RCC 7860 (cell line): ENCODE measurements at places on chromosomes 12 and 14.

- no peak for DNase-seq
These were observed 25.0 kb upstream of the HSPB8 start for GRCh38 chr12:119153477-119154434.

GRCh38 chr12:14408208-14408607 is 42.7 kb downstream of the ATF7IP start:
- DNase-seq: no peak

- no peak for DNase-seq
These were observed 256.6 kb downstream of the NAV3 start for GRCh38 chr12:78087363-78087675.

- DNase-seq: no peak
These were observed 26.8 kb downstream of the IFT43 start for GRCh38 chr14:76012354-76012753.

DNA sequence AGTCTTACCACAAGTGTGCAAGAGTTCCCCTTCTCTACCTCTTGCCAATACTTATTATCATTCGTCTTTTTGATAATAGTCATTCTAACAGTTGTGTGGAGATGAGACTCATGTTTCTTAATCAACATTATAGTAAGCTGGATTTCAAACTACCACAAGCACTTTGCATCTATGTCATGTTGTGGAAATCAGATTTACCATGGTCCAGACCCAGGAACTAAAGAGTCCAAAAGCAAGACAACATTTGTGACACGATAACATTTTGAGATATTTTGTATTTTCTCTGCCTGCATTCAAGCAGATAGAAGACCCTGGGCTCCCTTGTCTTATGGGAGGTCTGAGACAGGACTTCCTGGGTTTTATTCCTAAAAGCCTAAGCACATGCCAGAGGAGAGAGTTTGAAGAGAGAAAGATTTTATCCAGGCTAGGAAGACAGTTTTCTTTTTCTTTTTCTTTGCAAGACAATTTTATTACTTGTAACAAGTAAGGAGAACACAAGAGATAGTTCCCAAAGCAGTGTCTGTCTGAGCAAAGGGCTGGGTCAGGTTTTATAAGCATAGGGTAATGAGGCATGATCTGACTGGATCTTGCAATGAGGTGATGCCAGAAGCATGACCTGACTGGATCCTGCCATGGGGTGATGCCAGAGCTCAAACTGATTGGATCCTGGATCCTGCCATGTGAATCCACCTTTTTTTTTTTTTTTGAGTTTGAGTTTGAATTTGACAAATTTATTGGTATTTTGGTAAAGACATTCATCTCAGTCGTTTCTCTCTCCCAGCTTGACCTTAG is 180.5 kb upstream of the HMGA2 start:
- no peak for DNase-seq

- no peak for DNase-seq
These were observed 2.1 kb downstream of the PLD4 start for GRCh38 chr14:104926619-104927431.

DNA sequence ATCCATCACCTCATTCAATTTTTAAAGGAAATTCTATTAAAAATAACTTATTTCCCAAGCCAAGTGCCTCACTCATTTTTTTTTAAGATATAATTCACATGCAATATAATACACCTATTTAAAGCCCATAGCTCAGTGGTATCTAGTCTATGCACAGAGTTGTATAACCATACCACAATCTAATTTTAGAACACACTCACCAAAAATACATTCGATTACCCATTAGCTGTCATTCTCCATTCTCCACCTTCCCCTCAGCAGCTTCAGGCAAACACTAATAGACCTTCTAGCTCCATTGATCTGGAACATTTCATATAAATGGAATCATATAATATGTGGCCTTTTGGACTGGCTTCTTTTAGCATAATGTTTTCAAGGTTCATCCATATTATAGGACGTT is 49.5 kb downstream of the CLMN start:
- DNase-seq: no peak

- DNase-seq: no peak
These were observed 21.4 kb downstream of the KLRF2 start for GRCh38 chr12:9902539-9903228.

- no peak for DNase-seq
These were observed 23.1 kb downstream of the PRIMA1 start for GRCh38 chr14:93765155-93765554.

DNA sequence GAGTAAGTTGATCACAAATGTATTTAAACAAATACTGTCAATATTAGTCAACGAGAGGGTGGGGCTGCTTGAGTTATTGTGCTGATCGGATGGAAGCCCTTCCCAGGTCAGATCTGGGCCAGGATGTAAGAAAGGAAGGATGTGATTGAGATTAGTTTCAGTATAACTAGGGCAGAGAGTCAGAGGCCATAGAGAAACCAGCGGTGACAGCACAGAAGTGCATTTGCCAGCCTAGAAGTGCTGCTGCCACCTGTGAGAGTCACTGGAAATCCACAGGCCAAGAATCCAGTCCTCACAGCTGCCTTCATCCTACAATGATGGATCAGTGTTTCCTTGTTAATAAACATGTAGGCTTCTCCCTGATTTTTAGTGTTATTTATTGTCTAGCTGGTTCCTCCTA is 9.8 kb upstream of the FERMT2 start:
- DNase-seq: no peak

DNA sequence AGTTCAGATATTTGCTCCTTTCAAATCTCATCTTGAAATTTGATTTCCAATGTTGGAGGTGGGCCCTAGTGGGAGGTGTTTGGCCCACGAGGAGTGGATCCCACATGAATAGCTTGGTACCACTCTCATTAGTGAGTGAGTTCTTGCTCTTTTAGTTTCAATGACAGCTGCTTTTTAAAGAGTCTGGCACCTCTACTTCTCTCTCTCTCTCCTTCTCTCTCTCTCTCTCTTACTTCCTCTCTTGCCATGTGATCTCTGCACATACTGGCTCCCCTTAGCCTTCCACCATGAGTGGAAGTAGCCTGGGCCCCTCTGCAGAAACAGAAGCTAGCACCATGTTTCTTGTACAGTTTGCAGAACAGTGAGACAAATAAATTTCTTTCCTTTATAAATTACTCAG is 25.1 kb downstream of the GPR65 start:
- DNase-seq: no peak

GRCh38 chr12:124109760-124110159 is 136.7 kb downstream of the ZNF664 start:
- peak; percentile 8 for DNase-seq

DNA sequence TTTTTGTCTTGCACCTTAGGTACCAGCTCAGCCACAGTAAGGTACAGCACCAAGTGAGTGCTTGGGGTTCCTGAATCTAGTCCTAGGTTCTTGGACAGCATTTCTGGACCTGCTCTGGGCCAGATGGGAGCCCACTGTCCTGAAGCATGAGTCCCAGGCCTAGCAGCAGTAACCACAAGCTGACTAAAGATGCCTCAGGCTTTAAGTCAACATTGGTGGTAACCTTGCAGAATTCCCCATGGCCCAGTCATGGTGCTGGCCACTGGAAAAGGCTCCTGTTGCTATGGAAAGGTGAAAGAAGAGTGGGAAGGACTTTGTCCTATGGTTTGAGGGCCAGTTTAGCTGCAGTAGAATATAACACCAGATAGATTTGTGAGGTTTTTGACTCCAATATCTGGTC is 86.9 kb upstream of the CLEC14A start:
- peak; percentile 72 for DNase-seq

GRCh38 chr12:50971946-50972345 is 19.6 kb downstream of the HIGD1C start:
- no peak for DNase-seq

DNA sequence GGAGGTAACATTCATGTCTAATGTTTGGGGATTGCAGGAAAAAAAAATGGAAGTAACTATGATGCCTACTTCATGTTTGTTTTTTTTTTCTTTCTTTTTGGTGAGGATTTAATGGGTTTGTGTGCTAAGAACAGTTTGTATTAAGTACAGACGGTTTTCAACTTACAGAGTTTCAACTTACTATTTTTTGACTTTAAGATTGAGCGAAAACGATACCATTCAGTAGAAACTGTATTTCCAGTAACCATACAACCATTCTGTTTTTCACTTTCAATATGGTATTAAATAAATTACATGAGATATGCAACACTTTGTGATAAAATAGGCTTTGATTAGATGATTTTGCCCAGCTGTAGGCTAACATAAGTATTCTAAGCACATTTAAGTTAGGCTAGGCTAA is 10.4 kb downstream of the TECPR2 start:
- DNase-seq: no peak

- no peak for DNase-seq
These were observed 2.9 kb downstream of the SMUG1 start for GRCh38 chr12:54185919-54186318.

GRCh38 chr12:21809100-21809499 is 34.6 kb upstream of the KCNJ8 start:
- DNase-seq: no peak

GRCh38 chr12:128069359-128069997 is 197.5 kb upstream of the TMEM132C start:
- peak; percentile 32 for DNase-seq

- no peak for DNase-seq
These were observed 10.3 kb downstream of the WASHC3 start for GRCh38 chr12:102051431-102051965.

DNA sequence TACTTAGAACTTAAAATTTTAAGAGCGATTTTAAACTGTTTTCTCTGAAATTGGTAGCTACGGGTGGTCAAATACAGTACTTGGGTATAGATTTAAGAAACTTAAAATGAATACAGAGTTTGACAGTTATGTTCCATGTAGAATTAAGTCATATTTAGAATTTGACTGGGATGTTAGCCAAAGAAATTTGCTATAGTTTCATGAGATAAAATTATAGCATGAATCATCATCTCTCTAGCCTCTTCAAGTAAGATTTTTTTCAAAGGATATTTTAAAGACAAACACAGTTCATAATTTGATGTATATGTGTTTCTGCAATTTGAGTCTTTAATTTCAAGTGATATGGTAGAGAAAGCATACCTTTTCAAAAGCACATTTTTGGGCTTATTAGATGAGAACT is 41.0 kb downstream of the ZCRB1 start:
- DNase-seq: no peak

DNA sequence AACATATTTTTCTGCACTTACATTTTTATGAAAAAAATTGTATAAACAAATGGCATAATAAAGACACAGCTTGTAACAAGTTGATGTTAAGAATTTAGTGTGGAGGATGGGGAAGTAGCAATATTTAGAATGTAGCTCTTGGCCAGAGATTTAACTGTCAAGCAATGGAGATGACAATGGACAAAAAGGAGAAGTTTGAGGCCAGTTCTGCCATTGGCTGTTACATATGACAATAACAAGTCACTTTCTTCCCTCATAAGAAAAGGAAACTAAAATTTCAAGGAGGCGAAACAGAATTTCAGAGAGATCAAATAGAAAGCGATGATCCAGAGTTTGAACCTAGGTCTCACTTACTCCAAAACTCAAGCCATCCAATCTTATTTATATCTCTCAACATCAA is 122.8 kb upstream of the CCDC175 start:
- DNase-seq: no peak

- DNase-seq: peak; percentile 97
These were observed 472.0 kb upstream of the TBX3 start for GRCh38 chr12:115155665-115156645.

GRCh38 chr12:75564852-75565251 is 53.4 kb upstream of the KRR1 start:
- no peak for DNase-seq

DNA sequence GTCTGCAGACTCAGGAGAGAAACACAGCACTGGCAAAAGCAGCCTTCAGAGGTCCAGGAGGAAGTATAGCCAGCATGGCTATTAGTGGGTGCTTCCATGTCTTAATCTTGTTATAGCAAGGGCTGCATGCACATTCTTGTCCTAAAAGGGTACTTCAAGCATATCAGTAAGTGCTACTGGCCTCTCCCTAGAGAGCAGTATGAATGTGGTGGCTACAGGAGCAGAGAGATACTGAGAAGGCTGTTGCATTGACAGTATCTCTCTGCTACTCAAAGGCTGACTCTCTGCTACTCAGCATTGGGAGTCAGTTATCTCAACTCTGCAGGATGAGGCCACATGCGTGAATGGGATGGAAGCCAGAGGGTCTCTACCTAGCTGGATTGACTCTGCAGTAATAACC is 2.0 kb downstream of the GARIN6 start:
- no peak for DNase-seq

GRCh38 chr12:45655743-45656142 is 73.8 kb upstream of the ARID2 start:
- no peak for DNase-seq

DNA sequence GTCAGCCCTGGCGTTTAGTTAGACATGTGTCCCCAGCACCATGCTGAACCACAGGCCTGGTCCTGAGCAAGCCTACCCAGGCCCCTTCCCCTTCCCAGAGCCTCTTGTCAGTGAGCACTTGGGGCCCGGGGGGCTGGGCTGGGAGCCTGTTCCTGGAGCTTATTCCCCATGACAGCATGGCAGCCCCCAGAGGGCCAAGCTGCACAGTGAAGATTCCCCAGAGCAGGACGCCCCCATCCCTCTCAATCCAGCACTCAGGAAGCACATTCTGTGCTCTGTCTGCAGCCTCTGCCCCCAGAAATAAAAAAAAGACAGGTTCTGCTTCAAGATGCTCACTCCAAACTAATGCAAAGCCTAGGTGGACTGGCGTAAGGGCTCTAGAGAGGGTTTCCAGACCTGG is 117.3 kb downstream of the LGMN start:
- DNase-seq: no peak

DNA sequence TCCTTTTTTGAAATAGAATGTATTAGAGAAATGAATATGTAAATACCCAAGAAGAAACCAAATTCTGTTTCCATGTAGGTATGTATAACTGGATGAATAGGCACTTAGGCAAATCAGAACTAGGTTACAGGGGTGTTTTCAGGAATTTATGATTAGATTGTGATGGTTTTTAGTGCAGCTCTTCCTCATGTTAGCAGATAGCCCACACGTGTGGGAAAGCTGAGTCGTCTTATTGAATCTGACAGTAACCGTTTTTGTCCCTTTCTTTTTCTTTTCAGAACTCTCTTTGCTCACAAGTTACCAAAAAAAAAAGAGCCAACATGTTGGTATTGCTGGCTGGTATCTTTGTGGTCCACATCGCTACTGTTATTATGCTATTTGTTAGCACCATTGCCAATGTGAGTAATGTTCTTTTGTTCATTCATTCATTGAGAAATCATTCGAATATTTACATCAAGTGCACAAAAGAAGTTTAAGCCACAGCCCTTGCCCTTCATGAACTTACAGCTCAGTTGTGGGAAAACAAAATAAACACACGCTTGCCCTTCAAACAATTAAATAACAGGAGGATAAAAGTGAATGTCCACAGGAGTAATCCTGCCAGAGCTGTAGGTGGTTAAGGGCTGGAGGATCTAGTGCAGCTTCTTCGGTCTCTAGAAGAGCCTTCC is 14.8 kb downstream of the EMP1 start:
- DNase-seq: no peak

DNA sequence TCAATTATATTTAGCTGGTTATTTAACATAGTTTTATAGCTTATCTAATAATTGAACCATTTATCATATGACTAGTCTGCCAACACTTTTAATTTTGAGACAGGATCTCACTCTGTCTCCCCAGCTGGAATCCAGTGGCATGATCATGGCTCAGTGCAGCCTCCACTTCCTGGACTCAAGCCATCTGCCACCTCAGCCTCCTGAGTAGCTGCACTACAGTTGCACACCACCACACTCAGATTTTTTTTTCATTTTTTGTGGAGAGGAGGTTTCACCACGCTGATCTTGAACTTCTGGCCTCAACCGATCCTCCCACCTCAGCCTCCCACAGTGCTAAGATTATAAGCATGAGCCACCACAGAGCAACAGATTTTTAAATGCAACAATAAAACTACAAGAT is 151.4 kb upstream of the MDGA2 start:
- DNase-seq: no peak

- DNase-seq: peak; percentile 25
These were observed 91.6 kb downstream of the DHRS2 start for GRCh38 chr14:23727566-23728335.

GRCh38 chr12:28536088-28536487 is 345.8 kb downstream of the CCDC91 start:
- no peak for DNase-seq
